Naive thymus-derived CD8-positive, alpha-beta T cell (primary cell): ENCODE measurements at places on chromosomes 2 and 18.

DNA sequence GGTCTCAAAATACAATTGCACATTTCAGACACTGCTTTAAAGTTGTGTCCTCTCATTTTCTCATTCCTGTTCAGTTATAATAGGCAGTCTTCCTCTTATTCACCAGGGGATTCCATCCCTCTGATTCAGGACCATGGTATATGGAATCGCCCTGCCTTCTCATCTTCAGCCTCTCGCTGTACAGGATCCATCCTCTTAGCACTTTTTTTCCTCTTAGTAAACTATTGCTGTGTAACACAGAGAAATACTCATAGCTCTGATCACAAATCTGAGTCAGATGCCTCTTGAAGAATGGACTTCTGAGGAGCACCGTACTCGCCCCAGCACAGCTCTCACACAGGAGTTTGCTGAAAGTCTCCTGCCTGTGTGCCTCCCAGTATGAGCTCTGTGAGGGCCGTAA lies 11.3 kb downstream of the RMP24 start:
- H3K4me1 ChIP-seq: no peaks in the 10 kb centered on the region
- DNase-seq: no peak
- H3K27me3 ChIP-seq: no peaks in the 10 kb centered on the region

- H3K27me3 ChIP-seq: no peaks in the 10 kb centered on the region
- H3K27ac ChIP-seq: no peak overlapping the region
- no peak for DNase-seq
- H3K4me1 ChIP-seq: no peaks in the 10 kb centered on the region
- H3K4me3 ChIP-seq: no peak overlapping the region
These were observed 50.1 kb downstream of the ITGAV start for GRCh38 chr2:186639939-186640338.

GRCh38 chr18:49842656-49843055 lies 29.3 kb upstream of the ACAA2 start:
- H3K27ac ChIP-seq: no peak overlapping the region
- no peak overlapping the region for H3K4me3 ChIP-seq

DNA sequence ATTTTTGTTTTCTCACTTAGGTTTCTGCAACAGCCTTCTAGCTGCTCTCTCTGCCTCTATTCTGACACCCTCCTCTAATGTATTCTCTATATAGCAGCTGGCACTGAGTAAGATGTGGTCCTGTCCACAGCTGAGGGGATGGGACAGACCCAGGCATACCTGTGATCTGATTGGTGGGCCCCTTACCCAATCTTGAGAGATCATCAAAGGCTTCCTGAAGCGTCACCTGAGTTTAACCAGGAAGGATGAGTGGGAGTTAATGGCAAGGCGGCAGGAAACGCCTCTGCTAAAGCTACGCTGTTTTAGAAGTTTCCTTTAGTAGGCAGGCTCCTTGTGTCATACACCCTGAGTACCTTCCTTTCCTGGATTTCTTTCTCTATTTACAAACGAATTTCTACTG lies 5.7 kb upstream of the TET3 start:
- peak overlapping the region; percentile 97 for H3K27ac ChIP-seq
- peaks cover 45% of the 10 kb centered on the region for H3K4me1 ChIP-seq
- no peaks in the 10 kb centered on the region for H3K36me3 ChIP-seq
- DNase-seq: peak; percentile 77

- no peaks in the 10 kb centered on the region for H3K36me3 ChIP-seq
- no peaks in the 10 kb centered on the region for H3K4me1 ChIP-seq
- DNase-seq: no peak
- H3K4me3 ChIP-seq: no peak overlapping the region
- peaks cover 3% of the 10 kb centered on the region for H3K27me3 ChIP-seq
These were observed 42.6 kb downstream of the MYO1B start for GRCh38 chr2:191287820-191288219.

- H3K27ac ChIP-seq: no peak overlapping the region
- no peak for DNase-seq
- no peak overlapping the region for H3K4me3 ChIP-seq
These were observed 102.2 kb upstream of the XPO1 start for GRCh38 chr2:61640406-61640805.

DNA sequence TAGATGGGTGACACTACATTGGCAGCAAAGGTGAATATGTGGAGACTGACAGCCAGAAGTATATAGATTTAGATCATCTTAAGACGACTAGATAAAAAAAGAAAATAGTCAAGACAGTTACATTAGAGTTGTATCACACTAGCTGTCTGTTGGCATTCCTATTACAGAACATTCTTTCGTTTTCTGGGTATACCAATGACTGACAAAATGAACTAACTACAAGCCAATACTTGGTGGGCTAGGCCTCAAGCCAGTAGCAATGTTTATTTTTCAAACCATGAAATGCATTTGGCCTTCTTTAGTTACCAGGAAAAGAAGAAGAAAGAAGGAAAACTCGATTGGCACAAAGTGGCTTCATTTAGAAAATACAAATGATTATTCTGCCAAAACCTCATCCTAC lies 944.9 kb upstream of the ZEB2 start:
- DNase-seq: no peak
- H3K4me3 ChIP-seq: no peak overlapping the region
- no peak overlapping the region for H3K27ac ChIP-seq
- no peaks in the 10 kb centered on the region for H3K36me3 ChIP-seq
- peaks cover 5% of the 10 kb centered on the region for H3K27me3 ChIP-seq

DNA sequence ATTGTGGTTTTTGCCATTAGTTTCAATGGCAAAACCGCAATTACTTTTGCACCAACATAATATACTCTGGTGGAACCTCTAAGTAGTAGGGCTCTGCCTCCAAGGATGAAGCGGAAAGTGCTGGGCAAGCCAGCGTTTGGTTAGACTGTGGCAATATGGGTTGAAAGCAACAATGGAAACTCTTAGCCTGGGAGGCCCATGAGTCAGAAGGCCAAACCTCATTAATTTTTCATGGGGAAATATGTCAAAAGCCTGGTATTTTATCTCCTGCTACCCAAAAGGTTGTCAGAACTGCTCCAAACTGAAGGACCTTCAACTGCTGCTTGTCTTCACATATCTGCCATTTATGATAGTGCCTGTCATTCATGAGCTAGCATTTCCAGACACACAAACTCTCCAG lies 179.1 kb upstream of the CYP26B1 start:
- H3K4me1 ChIP-seq: no peaks in the 10 kb centered on the region
- DNase-seq: no peak
- H3K36me3 ChIP-seq: peaks cover 41% of the 10 kb centered on the region
- no peak overlapping the region for H3K4me3 ChIP-seq
- H3K27ac ChIP-seq: no peak overlapping the region
- H3K27me3 ChIP-seq: no peaks in the 10 kb centered on the region

GRCh38 chr2:181005809-181006208 lies 25.4 kb downstream of the UBE2E3 start:
- no peak overlapping the region for H3K27ac ChIP-seq
- no peak overlapping the region for H3K4me3 ChIP-seq
- no peaks in the 10 kb centered on the region for H3K27me3 ChIP-seq
- peaks cover 18% of the 10 kb centered on the region for H3K4me1 ChIP-seq
- no peak for DNase-seq
- peaks cover 5% of the 10 kb centered on the region for H3K36me3 ChIP-seq

DNA sequence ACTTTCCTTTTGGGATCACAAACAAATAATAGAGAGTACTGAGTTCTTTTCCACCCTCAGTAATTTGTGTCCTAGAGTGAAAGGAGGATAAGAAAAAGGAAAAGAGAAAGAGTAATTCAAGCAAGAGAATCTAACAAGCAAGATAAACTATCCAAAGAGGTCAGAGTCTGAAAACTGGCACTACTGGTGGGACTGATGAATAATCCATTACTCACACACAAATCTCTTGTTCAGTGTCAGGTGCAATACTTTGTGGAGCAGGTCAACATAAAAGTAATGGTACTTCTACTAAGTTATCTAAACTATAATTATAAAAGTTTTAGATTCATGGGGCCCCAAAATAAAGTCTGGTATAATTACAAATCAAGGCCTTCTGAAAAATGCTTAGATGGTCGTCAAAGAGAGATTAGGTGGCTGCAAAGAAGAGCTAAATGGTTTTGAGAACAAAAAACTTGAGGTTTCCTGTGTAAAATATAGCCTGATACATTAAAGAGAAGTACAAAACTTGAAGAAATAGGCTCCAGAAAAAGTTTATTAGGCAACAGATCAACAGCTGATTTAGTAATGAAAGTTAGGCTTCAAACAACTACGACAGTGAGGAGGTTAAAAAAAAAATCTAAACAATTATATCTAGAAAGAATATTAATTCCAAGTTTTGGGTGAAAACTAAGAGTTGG lies 109.4 kb downstream of the BAZ2B start:
- peak overlapping the region; percentile 33 for H3K27ac ChIP-seq
- H3K36me3 ChIP-seq: peaks cover 8% of the 10 kb centered on the region
- H3K4me3 ChIP-seq: peak overlapping the region; percentile 24
- H3K4me1 ChIP-seq: peaks cover 16% of the 10 kb centered on the region
- DNase-seq: no peak

DNA sequence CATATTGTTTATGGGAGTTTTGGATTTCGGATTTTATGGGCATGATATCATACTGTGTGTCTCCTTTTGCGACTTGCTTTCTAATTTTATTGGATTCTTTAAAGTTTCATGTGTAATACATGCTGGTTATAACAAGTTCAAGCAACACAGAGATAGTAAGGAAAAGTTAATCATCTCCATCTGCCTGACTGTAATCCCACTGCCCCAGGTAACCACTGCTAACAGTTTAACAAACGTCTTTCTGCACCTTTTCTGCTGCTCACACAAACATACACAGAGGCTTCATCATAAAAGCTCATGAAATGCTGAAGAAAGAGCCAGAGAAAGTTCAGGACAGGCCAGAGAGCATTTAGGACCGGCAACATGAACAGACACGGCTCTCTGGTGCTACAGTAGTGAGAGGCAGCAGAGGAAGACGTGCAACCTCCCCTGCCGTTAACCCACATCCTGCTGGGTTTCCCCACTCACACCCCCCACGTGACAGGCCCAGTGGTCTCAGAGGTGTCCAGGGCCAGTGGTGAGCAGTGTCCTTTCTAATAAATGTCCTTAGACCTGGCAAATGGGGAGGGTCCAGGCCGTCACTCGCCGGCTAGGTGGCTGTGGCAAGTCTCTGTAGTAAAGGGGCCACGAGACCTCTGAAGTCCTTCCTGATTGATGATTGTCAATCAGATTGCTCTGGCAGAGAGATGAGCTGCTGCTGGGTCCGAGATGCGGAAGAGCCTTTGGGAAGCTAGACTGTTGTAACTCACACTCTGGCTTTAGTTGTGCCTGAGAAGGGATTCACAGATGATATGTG lies 43.0 kb upstream of the SLC1A4 start:
- H3K4me3 ChIP-seq: peak overlapping the region; percentile 72
- H3K36me3 ChIP-seq: no peaks in the 10 kb centered on the region
- peaks cover 1% of the 10 kb centered on the region for H3K27me3 ChIP-seq
- H3K4me1 ChIP-seq: peaks cover 52% of the 10 kb centered on the region

- H3K27me3 ChIP-seq: no peaks in the 10 kb centered on the region
- H3K36me3 ChIP-seq: no peaks in the 10 kb centered on the region
- H3K4me1 ChIP-seq: no peaks in the 10 kb centered on the region
- DNase-seq: no peak
- H3K4me3 ChIP-seq: no peak overlapping the region
These were observed 28.8 kb downstream of the SDC1 start for GRCh38 chr2:20196053-20196656.

DNA sequence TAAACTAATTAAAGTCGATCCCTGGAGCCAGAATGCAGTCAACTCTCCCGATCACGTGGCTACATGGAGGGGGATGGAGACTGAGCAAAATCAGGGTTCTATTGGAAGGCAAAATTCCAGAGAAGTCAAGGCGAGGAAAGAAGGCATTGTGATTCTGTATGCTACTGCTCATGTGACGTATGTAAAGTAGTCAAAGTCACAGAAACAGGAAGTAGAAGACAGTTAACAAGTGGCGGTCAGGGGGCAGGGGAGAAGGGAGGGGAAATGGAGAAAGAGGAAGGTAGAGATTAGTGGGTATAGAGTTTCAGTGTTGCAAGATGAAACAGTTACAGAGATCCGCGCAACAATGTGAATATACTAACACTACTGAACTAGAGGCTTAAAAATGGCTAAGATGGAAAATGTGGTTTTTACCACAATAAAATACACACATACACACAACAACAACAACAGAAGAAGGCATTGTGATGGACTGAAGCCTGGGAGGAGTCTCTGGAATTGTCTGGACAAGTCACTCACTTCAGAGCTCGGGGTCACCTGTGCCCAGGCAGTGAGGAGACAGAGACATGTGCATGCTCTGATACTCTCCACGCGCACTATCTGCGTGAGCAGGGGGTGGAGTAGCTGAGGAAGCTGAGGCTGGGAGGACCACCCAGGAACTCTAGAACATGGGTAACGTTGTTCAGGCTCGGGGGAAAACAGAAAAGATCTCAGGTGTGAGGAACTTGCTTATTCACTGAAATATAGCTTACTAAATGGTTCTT lies 89.9 kb upstream of the CDCA7 start:
- H3K4me1 ChIP-seq: peaks cover 9% of the 10 kb centered on the region
- no peaks in the 10 kb centered on the region for H3K36me3 ChIP-seq
- H3K27ac ChIP-seq: peak overlapping the region; percentile 87
- no peak for DNase-seq
- H3K27me3 ChIP-seq: no peaks in the 10 kb centered on the region
- H3K4me3 ChIP-seq: peak overlapping the region; percentile 84

DNA sequence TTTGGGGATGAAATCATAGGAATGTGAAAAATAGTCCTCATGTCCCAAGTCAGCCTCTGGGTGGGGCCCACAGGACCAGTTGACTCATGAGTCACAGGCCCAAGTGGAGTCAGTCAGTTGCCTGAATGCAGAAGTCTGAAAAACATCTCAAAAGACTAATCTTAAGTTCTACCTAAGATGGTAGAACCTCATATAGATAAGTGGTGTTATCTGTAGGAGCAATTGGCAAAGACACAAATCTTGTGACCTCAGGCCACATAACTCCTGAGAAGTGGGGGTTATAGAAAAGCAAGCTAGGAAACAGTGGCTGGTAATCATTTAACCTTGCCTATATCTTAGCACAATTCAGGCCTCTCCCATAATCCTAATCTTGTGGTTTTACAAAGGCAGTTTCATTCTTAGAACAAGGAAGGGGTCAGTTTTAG lies 257.1 kb upstream of the SPOPL start:
- no peak for DNase-seq
- no peaks in the 10 kb centered on the region for H3K36me3 ChIP-seq
- no peak overlapping the region for H3K27ac ChIP-seq

DNA sequence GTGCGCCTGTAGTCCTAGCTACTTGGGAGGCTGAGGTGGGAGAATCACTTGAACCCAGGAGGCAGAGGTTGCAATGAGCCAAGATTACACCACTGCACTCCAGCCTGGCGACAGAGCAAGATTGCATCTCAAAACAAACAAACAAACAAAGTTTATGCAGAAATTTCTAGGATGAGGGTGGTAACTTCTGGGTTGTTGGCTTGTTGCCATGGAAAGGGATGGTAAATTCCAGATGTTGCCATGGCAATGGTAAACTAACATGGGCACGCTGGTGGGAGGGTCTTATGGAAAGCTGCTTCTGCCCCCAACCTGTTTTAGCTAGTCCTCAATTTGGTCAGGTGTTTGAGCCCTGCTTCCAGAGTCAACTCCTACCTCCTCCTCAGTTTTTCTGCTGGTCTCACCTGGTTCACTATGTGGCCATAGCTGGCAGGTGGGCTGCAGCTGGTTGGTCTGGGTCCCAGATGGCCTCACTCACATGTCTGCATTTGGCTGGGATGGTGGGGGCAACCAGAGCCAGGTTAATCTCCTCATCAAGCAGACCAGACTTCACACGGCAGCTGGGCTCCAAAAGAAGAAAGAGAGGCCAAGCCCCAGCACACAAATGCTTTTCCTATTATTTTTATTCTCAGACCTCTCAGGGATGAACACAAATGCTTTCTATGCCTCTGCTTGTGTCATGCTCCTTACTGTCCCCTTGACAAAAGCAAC lies 26.6 kb upstream of the TEX44 start:
- no peak overlapping the region for H3K27ac ChIP-seq
- H3K4me3 ChIP-seq: no peak overlapping the region

GRCh38 chr2:130391058-130391871 lies 35.4 kb downstream of the PTPN18 start:
- H3K36me3 ChIP-seq: peaks cover under 1% of the 10 kb centered on the region
- H3K27ac ChIP-seq: peak overlapping the region; percentile 74
- H3K27me3 ChIP-seq: peaks cover 2% of the 10 kb centered on the region
